ENCODE measurements at places on chromosomes 1 and 21.

DNA sequence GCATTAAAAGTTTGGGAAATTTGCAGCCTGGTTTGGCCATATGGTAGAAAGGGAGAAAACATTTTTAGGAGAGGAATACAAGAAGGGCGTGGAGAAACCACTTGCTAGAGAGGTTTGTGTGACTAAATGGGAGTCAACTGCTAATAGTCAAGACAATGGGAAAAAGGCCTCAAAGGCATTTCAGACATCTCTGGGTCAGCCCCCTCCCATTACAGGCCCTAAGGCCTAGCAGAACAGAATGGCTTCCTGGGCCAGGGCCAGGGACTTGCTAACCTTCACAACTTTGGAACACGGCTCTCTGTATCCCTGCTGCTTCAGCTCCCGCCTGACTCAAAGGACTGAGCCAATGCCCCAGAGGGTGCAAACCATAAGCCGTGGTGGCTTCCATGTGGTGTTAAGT, 752.3 kb upstream of the ADAMTS5 start:
- no peak for DNase-seq

- no peak for DNase-seq
These were observed 371.8 kb downstream of the PBX1 start for GRCh38 chr1:164930833-164931232.

- no peak for DNase-seq
These were observed 26.6 kb downstream of the NRDC start for GRCh38 chr1:51851882-51852396.

DNA sequence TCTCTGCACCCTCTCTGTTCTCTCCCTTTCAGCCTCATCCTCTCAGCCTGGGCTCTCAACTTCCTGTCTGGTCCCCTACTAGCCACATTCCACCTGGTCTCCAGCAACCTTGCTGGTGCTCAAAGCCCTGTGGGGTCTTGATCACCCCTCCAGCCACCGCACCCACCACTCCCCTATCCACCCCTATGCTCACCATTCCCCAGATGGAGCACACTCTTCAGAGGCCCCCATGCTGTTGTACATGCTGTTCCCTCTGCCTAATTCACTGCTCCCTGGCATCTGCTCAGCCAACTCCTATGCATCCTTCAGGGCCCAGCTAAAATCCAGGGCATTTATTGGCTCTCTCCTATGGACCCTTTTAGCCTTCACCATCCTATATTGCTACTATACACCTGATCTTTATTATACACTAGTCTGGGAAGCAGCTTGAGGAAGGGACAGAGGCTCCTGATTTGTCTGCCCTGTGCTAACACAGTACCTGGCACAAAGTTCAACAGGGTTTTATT, 81.0 kb downstream of the GLIS1 start:
- no peak for DNase-seq

DNA sequence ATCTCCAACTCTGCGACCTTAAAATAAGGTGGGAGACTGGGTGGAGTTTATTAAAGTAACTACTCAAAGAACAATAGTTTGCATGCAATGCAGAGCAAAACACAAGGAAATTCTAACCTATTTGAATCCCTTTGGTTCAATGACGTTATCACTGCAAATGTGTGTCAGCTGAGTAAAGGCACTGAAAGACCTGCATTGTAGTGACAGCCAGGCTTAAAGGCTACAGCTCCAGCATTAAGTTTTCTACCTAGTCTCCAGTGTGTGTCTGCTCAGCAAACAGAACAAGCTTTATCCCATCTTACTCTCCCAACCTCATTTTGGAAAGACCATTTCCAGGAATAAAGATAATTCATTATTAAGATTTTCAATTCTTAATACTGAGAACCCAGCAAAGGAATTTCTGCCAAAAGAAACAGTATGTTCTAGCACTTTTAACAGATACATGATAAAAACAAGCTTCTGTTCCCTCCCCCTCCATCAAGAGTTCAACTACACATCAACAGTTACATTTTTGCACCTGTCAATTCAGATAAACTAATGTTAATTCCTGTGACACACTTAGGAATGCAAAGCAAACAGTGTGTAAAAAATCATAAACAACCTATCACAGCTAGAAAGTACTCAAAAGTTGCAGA, 14.2 kb downstream of the PTP4A2 start:
- DNase-seq = no peak

DNA sequence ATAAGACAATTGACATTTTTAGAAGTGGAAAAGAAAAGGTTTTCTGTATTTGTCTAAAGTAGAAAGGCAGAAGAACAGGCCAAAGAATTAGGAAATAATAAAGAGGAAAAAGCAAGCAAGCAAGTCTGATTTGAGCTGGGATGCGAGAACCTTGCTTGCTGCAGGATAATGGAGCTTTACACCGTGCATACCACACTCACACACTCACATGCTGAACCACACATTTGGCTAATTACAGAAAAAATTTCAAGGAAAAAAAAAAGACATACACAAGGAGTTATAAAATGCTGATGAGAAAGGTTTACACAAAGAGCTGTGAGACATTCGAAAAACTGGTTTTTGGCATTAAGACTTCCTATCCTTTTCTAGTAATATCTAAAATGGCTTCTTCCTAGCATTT, 593.9 kb downstream of the KIF26B start:
- DNase-seq = no peak

DNA sequence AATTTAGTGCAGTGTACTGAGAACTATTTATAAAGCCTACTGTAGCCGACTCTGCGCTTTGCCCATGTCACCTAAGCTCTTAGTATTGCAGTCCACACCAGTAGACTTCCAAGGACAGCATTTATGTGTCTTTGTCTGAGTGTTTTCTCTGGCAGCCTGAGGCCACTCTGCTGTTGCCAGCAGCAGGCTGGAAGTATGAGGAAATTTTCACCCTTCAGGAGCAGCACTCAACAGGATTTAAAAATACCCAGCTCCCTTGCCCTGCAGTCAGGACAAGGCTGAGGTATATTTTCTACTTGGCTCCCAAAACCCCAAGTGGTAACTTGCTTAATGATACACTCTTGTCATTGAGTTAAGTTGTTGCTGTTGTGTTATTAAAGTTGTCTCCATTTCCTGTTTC, 230.1 kb downstream of the SRGAP2C start:
- DNase-seq = no peak

- no peak for DNase-seq
These were observed 115.6 kb downstream of the BRINP2 start for GRCh38 chr1:177286396-177286795.

DNA sequence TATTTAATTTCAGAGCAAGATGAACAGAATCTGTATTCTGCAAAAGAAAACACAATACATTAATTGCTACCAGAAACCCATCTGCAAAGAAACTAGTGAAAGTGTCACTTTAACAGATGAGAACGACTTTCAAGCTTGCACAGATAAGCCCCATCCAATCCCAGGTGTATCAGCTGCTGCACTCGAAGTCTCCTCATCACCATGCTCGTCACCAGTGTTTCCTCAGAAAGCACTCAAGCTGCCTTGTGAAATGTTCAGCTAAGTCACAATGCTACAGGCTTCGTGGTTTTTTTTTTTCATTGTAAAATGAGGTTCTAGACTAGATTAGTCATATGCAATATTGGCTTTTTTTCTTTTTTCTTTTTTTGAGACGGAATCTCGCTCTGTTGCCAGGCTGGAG, 3.3 kb upstream of the TOMM20 start:
- no peak for DNase-seq

DNA sequence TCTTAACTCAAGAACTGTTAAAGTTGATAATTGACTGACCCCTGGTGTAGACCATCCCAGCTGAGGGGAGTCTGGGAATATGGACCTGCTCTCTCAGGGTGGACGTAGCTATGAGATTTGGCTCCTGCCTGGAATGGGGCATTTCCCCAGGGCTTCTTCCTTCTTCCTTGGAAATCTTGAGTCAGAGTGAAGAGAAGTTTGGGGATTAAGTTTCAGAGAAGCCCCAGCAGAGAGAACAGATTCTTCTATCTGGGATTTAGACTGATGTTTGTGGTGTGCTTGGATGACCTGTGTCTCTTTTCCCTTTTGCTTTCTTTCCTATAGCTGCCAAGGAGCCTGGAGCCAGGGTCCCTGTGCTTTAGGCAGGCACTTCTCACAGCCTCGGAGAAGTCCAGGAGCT, 13.2 kb downstream of the AKR1A1 start:
- DNase-seq = no peak

- DNase-seq = no peak
These were observed 24.5 kb downstream of the OPRD1 start for GRCh38 chr1:28836421-28836956.

DNA sequence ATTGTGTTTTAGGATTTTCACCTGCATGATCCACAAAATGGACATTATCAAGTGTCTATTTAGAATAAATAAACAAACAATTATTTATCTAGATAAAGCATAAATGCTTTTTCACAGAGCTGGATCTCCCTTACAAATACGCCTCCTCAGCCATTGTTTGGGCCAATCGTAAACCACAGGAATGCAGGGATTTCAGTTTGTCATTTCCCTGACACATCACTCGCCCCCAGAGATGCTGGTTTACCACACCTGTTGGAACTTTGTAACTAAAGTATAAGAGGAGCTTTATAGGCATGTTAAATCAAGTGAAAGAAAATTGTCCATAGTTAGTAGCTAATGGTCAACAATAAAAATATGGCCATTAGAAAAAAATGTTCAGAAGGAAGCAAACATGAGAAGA, 40.3 kb downstream of the GPR88 start:
- DNase-seq = no peak

DNA sequence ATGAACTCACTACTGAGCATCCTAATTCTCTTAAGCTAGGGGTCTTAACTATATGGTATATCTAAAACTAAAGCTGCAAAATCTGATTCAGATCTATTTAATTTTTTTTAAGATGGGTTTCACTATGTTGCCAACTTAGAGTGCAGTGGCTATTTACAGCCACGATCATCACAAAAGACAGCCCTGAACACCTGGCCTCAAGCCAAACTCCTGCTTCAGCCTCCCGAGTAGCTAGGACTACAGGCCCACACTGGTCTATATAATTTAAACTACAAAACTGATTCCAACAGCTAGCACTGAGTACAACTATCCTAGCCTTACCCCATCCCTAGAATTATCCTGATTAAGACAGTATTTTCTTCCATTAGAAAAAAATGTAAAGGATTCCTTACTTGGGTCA, 37.1 kb downstream of the EIF4G3 start:
- no peak for DNase-seq

GRCh38 chr1:172533513-172534151, 682 bp downstream of the SUCO start:
- DNase-seq = no peak

DNA sequence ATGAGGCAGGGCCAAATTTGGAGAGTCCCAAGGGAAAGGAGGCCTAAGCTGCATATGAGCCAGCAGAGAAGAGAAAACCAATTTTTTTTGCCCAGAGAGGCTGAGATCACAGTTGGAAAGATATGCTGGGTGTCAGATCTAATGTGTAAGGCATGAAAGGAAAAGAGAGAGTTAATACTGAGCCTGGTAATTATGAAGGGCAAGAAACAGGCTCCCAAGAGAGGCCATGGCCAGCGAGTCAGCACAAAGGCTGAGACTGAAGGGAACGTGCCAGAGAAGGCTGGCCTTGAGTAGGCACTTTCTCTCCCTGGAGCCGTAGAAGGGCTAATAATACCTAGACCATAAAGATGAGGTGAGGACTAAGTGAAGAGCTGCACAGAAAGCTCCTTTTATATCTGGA, 31.8 kb upstream of the BEND5 start:
- no peak for DNase-seq

DNA sequence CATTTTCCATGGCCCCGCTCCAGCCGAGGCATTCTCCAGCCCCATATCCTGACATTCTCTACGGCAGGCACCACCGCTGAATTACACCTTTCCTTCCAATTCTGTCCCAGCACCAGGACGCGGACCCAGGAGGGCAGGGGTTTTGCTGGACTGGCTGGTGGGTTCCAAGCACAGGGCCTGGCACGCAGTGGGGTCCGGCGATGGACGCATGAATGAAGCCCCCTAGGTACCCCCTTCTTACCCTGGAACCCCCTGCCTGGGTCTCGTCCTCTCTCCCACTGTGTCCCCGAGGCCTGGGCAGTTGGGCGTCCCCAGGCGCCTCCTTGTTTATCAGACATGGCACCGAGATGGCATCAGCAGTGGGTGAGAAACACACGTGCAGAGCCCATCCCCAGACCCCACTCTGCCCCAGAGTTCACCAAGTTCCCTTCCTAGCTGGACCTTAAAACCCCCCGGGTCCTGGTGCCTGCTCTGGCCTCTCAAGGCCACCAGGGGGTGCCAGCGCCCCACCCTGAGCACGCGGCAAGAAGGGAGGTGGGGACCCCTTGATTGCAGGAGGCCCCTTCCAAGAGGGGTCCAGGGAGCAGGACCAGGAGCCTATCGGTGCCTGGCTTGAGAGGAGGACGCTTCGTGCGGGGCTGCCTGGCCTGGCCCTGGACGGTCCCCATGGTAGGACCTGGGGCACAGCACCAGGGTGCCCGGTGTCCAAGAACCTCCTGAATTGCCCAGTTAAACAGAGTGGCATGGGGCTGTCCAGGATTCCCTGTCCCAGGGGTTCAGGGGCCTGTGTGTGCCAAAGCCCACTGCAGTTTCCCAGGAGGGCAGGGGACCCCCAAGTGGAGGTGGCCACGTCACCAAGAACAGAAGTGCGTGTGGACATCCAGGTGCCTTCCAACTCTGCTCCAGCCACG, 46.1 kb downstream of the MEGF6 start:
- no peak for DNase-seq

GRCh38 chr1:77686796-77687518, 4.5 kb upstream of the ZZZ3 start:
- DNase-seq = no peak

GRCh38 chr1:167223144-167224103, 2.7 kb downstream of the POU2F1 start:
- DNase-seq = no peak

- no peak for DNase-seq
These were observed 50.5 kb downstream of the CASZ1 start for GRCh38 chr1:10745886-10746455.

DNA sequence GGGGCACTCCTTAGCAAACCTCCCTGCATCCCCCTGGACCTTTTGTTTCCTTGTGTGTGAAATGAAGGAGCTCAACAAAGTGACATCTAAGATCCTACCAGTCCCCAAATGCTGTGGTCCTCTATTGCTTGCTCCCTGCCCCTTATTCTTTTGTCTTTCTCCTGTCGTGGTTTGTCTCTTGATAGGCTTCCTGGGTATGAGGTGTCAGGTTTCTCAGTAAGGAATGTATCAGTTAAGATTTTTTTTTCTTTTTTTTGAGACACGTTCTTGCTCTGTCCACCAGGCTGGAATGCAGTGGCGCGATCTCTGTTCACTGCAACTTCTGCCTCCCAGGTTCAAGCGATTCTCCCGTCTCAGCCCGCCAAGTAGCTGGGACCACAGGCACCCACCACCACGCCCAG, 16.8 kb downstream of the CNIH3 start:
- DNase-seq = no peak

DNA sequence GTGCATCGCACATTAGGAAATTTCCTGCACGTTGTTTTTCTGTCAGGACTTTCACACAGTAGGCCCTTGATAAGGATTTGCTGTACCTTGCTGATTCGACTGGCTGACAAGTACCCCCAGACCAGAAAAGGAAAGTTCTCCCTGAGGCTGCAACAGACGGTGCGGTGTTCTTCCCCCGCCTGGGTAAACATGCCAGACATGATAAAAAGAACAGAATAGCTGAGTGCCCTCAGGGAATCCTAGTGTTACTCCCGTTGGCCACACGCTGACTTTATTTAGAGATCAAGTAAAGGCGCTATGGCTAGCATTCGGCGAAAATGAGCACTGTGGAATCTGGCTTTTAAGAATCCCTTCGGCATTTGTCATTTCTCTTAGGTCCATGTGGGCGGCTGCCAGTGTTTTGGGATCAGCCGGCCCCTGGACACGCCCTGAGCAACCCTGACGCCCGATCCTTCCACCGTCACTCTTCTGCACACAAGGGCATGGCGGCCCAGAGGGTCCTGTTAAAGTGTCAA, 607.7 kb downstream of the KIF26B start:
- DNase-seq = no peak

- DNase-seq = no peak
These were observed 47.4 kb downstream of the ZMYM1 start for GRCh38 chr1:35126546-35126945.

All from tibial nerve (tissue), 4 donors.